ENCODE measurements at places on chromosomes 6 and 20.

GRCh38 chr20:6994452-6994851 is 227.0 kb downstream of the BMP2 start:
- DNase-seq: no peak

- DNase-seq: no peak
Observed at GRCh38 chr20:45153752-45154151, 20.9 kb upstream of the PI3 start.

- no peak for DNase-seq
Observed at GRCh38 chr6:20565342-20565741, 31.1 kb downstream of the CDKAL1 start.

GRCh38 chr20:48292806-48293205 is 507.5 kb upstream of the SULF2 start:
- no peak for DNase-seq

GRCh38 chr6:35082046-35082732 is 59.0 kb downstream of the TCP11 start:
- no peak for DNase-seq

DNA sequence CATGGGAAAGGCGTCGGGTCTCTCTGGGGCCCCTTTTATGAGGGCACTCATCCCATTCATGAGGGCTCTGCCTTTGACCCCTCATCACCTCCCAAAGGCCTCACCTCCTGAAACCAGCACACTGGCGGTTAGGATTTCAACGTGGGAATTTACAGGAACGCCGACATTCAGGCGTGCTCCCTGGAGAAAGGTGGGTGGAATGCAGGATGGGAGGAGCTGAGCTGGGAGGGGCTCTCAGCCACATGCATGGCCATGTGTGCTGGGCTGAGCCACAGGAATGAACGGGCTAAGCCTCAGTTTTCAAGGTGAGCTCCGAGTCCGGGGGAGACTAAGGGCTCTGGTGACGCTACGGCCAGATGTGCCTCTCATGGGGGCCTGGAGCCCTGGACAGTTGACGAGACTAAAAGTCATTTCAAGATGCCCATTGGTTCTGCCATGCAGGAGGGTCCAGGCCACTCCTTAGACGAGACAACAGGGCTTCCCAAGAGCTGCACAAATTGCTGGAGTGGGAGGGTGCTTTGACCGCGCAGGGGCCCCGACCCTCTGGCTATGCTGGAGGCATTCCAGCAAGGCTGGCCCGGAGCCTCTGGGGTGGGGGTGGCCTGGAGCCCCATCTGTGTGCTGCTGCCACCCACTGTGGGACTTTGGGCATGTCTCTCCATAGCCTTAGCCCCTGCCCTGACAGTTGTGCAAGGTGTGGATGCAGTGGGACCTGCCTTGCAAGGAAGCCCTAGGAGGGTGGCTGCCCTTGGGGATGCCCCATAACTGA is 3.8 kb upstream of the ARFGAP1 start:
- no peak for DNase-seq

- DNase-seq: no peak
Observed at GRCh38 chr6:107803957-107804356, 20.2 kb downstream of the SCML4 start.

- no peak for DNase-seq
Observed at GRCh38 chr6:4610256-4610655, 165.9 kb upstream of the CDYL start.

GRCh38 chr20:16707674-16708073 is 22.2 kb upstream of the SNRPB2 start:
- DNase-seq: no peak

DNA sequence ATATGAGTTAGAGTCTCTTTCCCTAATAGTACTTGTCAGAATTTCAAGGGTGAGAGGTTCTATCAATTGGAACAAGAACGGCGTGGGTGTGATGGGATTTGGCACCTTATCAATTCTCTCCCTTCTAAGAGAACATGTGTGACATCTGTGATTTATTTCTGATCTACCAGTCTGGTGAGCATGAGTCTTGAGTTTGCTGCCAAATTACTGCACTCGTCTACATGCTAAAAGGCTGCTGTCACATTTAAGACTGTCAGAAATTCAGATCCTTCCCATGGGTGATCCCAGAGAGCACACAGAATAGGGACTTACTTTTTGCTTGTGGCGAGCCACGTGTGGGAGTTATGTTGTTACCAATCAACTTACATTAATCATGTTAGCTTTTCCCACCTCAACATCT is 370.2 kb upstream of the SASH1 start:
- DNase-seq: no peak

- no peak for DNase-seq
Observed at GRCh38 chr20:63117151-63117550, 98.8 kb downstream of the YTHDF1 start.

DNA sequence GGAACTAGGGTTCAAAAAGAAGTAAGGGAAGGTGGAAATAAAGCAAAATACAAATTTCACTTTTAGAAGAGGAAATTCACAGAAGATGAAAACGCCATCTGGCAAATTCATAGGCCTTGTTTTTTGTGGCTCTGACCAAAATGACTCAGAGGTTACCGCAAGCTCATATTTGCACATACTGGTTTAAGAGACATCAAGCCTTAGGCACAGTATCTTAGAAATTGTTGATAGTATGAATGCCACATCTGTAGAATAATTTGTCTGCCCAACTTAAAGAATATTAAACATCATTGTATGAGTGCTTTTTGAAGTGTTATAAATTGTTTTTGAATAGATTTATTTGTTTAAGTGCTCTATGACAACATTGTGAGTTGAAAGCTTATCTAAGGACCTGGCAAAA is 10.6 kb downstream of the TAAR1 start:
- peak; percentile 31 for DNase-seq

GRCh38 chr6:26199773-26200764 is 112.8 kb downstream of the HFE start:
- DNase-seq: peak; percentile 78

GRCh38 chr6:160462116-160462515 is 113.9 kb downstream of the SLC22A3 start:
- DNase-seq: no peak

DNA sequence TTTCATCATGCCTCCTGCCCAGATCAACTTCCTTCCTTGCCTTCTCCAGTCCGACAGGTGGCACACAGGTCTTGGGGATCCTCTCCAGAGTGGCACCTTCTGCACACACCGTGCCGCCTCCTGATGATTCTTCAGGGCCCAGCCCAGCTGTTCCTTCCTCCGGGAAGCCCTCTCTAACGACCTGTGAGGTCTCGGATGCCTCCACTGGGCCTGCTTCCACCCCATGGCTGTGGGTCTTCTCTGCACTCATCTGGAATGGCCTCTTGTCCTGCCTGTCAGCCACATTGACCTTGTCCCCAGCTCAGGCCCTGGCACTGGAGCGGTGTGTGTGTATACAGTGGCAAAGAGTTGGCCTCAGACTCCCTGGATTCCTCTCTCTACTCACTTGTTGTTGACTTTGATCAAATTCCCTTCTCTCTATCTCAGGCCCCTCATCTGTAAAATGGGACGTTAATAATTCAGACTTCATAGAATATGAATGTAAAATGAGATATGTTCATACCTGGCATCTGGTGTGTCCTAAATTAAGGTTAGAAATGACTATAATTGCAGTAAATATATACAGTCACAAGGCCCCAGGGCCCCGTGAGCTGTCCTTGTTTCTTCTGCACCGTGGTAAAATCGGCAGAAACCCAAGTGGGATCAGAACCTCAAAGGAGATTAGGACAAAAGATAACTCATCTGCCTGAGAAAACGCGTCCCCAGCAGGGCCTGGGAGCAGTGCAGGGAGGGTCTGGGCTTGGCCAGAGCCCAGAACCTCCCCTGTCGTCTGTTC is 1.5 kb downstream of the FAM210B start:
- no peak for DNase-seq

DNA sequence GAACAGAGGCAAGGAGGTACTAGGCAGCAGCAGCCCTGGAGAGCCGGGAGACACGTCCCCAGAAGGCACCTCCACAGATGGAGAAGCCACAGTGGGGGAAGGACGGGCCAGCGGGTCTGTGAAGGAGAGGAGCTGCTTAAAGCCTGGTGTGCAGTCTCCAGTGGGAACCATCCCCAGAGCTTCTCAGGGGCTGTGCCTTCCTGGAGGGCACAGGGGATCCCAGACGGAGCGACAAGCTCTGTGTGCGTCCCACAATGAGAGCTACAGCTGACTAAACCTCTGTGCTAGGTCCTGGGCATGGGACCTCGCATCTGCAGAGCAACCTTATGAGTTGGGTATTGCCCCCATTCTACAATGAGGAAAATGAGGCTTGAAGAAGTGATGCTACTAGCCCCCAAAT is 50.7 kb downstream of the EZR start:
- DNase-seq: no peak

DNA sequence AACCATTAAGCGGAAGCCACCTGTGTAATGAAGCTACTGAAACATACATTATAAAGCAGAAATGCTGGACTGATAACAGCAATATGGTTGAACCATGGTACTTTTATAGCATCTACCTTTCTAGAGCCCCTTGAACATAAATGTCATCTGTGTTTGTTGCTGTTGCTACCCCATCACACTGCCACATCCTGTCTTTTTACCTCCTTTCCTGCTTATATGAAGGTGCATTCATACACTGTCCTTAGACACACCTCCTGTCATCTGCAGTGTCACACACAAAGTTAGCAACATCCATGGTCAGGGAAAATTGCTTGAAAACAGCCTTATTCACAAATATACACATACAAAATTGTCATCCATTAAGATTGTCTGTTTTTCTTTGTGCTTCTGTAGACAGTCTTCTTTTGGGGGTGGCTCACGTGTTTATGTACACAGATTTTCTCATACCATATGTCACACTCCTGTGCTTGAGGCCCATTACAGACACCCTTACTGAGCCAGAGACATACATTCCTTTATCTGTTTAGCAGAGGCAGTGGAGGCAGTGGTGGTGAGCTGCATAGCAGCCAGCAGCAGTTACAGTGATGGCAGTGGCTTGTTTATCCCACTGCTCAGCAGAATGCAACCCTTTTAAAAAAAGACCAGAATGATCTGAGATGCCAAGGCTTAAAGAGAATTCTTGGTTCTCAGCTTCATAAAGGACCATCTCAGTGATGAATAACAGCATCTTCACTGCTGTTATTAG is 25.9 kb downstream of the C6orf62 start:
- no peak for DNase-seq

DNA sequence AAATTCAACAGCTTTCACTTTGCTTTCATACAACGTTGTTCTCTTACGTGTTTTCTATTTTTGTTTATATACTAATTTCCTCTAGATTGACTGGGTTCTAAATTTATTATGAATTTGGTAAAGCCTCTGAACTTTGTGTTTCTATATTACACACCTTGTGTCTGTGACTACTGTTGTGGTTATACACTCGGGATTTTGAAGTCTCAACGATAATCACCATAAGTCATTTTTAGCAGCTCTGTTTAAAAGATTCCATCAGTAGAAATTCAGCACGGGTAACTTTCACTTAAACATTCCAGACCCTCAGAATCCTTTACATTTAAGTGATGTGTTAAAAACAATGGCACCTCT is 31.8 kb upstream of the HBS1L start:
- no peak for DNase-seq

- DNase-seq: no peak
Observed at GRCh38 chr6:15322781-15323536, 77.1 kb downstream of the JARID2 start.

DNA sequence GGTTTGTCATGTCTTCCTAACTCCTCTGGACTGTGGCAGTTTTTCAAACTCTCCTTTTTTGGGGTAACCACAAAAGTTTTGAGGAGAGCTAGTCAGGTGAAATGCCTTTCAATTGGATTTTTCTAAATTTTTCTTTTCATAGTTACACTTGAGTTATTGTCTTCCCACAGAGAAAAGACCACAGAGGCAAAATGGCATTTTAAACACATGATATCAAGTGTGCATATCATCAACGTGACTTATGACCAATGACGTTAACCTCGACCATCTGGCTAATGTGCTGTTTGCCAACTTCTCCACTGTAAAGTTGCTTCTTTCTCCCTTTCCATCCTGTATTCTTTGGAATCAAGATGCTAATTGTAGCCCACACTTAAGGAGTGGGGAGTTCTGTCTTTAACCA is 41.3 kb upstream of the SNAP25 start:
- no peak for DNase-seq

DNA sequence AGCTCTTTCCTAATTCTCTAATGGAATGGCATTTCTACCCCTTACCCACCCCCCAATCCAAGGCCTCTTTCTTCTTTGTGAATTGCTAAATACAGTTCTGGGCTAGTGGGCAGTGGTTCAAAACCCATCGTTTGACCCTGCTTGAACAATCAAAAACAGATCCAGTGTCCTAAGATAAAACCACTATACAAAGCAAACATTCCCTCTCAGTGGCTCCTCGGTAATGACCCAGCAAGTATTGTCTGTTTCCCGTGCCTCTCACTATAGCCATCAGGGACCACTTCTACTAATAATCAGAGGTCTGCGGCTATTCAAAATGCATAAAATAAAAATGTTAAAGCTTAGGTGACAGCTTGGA is 143.5 kb upstream of the AKAP12 start:
- no peak for DNase-seq

GRCh38 chr6:37251211-37251780 is 6.3 kb upstream of the TBC1D22B start:
- DNase-seq: no peak

DNA sequence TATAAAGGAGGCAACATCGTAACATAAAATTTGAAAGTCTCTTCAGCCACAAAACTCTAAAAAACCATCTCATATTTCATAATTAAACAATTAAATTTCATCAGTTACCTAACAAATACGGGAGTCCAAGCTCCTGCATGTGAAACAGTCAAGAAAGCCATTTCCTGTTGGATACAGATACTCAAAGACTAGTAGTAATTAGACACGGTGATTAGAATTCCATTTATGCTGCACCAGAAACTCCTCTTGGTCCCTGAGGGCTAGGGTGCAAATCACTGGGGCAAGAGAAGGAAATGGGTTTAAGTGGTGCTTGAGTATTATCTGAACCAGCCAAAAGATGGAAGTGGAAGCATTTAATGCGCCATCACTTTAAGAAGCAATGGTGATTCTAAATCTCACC is 27.4 kb downstream of the TRAM2 start:
- no peak for DNase-seq

DNA sequence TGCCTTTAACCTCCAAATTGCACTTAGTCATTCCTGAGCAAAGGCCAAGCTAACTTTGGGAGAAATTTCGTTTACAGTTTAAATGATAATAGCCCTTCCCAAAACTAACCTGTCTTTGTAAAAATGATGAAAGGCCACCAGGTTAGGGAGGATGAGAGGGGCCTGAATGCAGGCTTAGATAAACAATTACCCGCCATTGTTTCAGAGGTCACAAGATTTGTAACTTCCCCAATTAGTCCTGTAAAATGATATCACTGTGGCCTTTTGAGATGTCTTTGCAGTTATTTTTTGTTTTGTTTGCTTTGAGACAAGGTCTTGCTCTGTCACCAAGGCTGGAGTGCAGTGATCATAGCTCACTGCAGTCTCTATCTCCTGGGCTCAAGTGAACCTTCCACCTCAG is 26.3 kb downstream of the GNL1 start:
- DNase-seq: no peak

GRCh38 chr20:19120569-19120968 is 91.9 kb upstream of the SLC24A3 start:
- no peak for DNase-seq

DNA sequence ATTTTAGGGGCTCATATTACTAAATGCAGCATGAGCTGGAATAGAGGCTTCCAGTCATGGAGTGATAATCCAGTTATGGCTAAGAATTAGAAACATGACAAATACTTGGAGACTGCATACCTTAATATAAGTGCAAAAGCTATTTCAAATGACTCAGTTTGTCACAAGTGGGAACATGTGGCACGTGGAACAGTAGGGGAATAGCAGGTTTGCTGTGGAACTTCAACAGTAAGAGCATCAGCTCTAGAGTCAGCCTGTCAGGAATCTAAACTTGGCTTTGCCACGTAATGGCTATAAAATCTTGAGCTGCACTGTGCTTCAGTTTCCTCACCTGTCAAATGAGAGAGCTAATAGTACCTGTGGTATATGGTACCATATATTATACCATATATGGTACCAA is 62.1 kb downstream of the HTR1B start:
- DNase-seq: no peak

All from activated CD4-positive, alpha-beta memory T cell treated with anti-CD3 and anti-CD28 coated beads for 36 hours (primary cell).